HT1080 (cell line): ENCODE measurements at places on chromosomes 4 and X. TPM values are rescaled to one million over a fixed set of nuclear protein-coding genes. Genes with fewer than 3 reads are reported as not detected.

Gene HPGDS
- total RNA-seq, result not detected in 2 replicates

Gene AIFM1
- total RNA-seq, result 27.0 and 28.3 TPM in 2 replicates

Gene MSX1
- 34.9 and 47.1 TPM in 2 replicates for total RNA-seq

Gene CXCL9
- total RNA-seq, result not detected in 2 replicates

Gene FGF16
- total RNA-seq, result not detected in 2 replicates

Gene MMGT1
- total RNA-seq, result 11.5 and 16.4 TPM in 2 replicates

Gene SSX4B
- 0.27 TPM in 1 of 2 replicates, not detected in the other for total RNA-seq

Gene C4orf51
- total RNA-seq, result not detected in 2 replicates

Gene USP26
- total RNA-seq, result 19.4 and 20.9 TPM in 2 replicates

Gene HOPX
- total RNA-seq, result not detected in 2 replicates

Gene SULT1B1
- total RNA-seq, result 0.19 and 0.27 TPM in 2 replicates

Gene VCX2
- 0.13 TPM in 1 of 2 replicates, not detected in the other for total RNA-seq
